ENCODE measurements at places on chromosomes 13 and 19.
A peak's percentile ranks its signal among the peaks of the same experiment; 100 is the strongest.

- DNase-seq, result no peak
Measured at GRCh38 chr13:111278743-111279652, 41.4 kb upstream of the TEX29 start.

DNA sequence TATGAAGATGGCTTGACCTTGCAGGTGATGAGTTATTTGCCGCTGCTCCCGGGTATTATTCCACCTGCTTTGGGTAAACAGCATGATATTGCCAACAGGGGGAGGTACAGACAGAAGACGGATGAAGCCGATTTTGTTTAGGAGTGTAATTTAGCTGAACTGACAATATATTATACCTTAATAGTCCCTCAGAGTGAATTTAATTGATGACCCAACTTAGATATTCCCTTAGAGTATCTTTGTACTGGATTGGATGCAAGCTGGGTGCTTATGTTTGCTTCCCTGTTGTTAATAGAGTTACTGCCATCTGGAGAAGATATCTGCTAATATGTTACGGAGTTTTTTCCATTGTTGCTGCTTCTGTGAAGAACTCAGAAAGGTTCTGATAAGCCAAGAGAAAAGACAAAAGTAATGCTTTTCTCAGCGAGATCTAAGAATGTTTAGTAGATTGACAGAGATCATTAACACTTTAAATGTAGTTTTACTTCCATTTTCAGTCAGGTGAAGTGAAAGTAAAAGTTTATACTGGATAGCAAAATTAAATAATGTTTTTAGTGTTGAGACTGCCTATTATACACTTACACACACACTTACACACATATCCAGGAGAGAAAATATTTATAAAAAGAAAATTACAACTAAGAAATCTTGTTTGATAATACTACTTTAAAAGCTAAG is 2220.8 kb upstream of the PCDH20 start:
- DNase-seq, result no peak

DNA sequence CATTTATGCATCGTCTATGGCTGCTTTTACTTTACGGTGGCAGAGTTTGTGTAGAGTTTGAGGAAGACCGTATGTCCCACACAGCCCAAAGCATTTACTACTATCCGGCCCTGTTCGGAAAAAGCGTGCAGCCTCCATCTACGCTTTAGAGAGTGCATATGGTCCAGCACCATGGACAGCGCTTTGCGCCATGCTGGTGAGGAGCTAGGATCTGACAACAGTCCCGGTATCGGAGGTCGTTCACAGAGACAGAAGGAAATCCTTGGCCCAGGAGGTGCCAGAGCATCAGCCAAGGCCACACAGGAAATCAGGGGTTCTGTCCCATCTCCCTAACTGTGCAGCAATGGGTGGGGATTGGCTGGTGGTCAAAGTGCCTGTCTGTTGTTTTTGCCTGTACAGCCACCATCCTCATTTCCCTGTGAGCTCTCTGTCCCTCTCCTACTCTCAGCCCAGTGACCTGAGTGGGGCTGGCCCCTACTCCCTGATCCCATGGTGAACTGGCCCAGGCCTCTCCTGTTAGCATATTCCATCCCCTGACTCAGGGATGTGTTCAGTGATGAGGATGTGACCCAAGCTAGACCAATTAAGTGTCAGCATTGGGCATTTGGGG is 16.2 kb upstream of the PRODH2 start:
- peak; percentile 58 for DNase-seq

- peak; percentile 93 for DNase-seq
Measured at GRCh38 chr13:29520671-29521070, 74.8 kb downstream of the SLC7A1 start.

- peak; percentile 9 for DNase-seq
Measured at GRCh38 chr13:83121896-83122295, 760.4 kb downstream of the SLITRK1 start.

- DNase-seq, result no peak
Measured at GRCh38 chr13:79401259-79402070, 4.6 kb downstream of the RBM26 start.

DNA sequence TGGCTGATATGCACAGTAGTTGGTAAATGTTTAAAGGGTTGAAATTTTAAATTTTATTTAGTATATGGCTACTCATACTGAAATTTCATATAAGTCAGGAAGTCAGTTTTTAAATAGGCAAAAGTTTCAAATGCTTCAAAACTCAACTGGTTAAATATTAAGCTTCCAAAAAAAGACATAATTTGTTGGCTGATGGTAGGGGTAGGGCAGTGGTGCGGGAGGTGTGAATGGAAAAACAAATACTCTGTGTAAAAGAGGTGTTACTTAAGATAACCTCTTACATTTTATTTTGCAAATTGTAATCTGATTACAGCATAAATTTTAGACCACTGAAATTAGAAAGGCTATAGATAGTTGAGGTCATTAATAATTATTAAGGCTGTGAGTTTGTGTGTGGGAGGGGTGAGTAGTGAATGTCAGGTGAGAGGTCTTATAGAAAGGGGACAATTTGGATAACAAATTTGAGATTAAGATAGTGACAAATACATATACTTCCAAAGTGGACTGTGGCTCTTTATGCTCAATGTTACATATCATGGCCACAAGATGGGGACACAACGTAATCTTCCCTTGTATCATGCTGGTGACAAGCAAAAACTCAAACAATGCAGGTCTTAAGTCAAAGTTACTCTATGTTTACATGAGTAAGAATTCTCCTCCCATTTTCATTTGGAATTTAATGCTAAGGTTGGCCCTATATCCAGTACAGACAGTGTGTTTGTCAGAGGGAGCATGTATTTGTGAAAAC is 36.6 kb upstream of the OXGR1 start:
- DNase-seq, result peak; percentile 65

- peak; percentile 15 for DNase-seq
Measured at GRCh38 chr13:80339912-80340650, 845 bp downstream of the SPRY2 start.

GRCh38 chr19:19956434-19957075 is 55.8 kb downstream of the ZNF93 start:
- no peak for DNase-seq

- no peak for DNase-seq
Measured at GRCh38 chr13:46496086-46496485, 56.9 kb upstream of the LRCH1 start.

GRCh38 chr19:11164296-11164695 is 8.7 kb upstream of the SPC24 start:
- DNase-seq, result no peak

- no peak for DNase-seq
Measured at GRCh38 chr13:113900646-113901045, 36.8 kb upstream of the GAS6 start.

Measured in fibroblast of skin of right quadriceps (primary cell).